ENCODE measurements at places on chromosomes 5 and 9.

GRCh38 chr9:133906932-133907910 is 84.9 kb downstream of the VAV2 start:
- no peak for DNase-seq

- DNase-seq = no peak
These were observed 49.2 kb downstream of the ROR2 start for GRCh38 chr9:91900797-91901177.

DNA sequence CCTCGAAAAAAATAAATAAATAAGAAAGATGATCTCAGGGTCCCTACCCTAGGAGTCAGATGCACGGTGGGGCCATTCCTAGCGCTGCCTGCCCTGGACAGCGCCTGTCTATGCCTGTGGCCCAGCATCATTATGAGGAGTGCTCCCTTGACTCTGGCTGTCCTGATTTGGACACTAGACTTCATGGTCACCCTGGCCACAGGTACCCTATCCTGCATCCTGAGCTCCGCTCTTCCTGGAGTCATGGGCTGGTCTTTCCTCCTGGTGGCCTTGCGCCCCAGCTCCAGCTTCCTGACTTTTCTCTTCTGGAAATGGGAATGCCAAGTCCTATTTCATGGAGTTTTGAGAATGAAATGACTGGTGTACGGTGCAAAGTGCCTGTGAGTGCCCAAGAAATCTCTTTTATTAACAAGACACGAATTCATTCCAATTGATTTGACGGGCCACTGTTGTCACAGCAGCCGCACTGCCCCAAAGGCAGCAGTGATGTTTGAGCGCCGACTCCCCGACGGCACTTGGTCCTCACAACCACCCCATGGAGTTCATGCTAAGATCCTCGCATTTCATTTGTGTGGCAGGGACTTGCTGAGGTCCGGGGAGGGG is 564 bp upstream of the AIF1L start:
- DNase-seq = no peak

GRCh38 chr5:132526974-132527564 is 16.3 kb downstream of the IL5 start:
- DNase-seq = no peak

- no peak for DNase-seq
These were observed 753 bp upstream of the NR5A1 start for GRCh38 chr9:124507880-124508423.

- no peak for DNase-seq
These were observed 30.2 kb downstream of the SH3PXD2B start for GRCh38 chr5:172424111-172424490.

- DNase-seq = no peak
These were observed 361.9 kb upstream of the SMARCA2 start for GRCh38 chr9:1653282-1653681.

DNA sequence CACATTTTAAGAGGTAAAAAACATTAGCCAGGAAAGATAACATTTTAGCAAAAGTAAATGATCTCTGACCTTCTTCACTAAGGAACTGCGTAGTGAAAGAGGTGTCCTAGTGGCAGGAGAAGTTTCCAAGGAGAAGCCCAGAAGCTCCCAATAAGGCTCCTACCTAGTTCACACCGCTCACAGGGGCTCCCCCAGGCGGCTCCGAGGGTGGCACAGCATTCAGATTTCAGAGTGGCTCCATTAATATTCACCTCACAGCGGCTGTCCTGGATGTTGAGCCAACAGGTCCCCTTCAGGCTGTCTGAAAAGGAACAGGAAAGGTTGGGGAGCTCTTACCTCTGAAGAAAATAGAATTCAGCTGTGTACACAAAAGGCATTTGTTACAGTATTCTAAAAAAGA is 187.3 kb downstream of the FBN2 start:
- DNase-seq = no peak

DNA sequence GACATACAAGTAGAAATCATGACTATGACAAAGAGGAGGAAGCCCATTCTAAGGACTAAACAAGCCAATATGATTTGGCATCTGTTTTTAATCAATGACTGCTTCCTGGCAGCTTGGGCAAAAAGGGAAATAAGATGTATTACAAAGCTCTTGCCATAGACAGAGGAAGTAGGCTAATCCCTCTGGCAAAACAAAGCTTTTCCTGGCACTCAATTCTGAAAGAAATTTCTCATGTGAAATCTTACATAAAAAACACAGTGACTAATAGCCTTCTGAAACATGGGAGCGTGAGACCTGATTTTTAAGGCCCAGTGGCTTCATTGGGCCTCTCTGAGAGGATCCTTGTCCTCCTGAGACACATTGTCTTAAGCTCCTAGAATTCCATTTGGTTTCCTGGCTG is 93.6 kb downstream of the COL23A1 start:
- no peak for DNase-seq

- no peak for DNase-seq
These were observed 138.1 kb downstream of the ADAMTS12 start for GRCh38 chr5:33753704-33754103.

- DNase-seq = no peak
These were observed 282.6 kb upstream of the PTGER4 start for GRCh38 chr5:40397091-40397490.

DNA sequence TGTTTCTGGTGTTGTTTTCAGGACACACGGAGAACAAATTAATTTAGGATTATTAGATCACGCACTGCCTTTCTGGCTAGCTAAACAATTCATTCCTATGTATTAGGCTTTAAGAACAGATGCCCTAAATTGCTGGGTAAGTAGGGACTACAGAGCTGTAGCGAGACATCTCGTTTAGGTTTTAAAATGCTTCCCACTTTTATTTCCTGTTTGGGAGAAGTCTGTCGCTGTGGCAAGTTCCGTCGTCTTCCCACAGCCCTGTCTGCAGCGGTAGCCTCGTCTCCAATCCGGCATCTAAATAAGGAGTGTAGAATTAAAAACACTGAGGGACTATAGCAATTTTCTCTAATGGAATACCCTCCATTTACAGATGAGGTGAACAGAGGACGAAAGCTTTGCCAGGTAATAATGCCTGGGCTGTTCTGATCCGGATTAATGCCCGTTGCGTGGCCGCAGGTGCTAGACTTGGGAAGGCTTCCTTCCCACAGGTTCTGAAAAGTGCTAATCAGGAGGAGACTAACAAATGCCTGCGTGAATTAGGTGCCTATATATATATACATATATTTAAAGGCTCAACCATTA is 1.3 kb upstream of the TRIM36 start:
- no peak for DNase-seq

All from HS-5 (cell line).